ENCODE measurements at places on chromosomes 1 and 21.

- DNase-seq: no peak
Observed at GRCh38 chr1:26616881-26617280, 78.9 kb upstream of the ARID1A start.

GRCh38 chr1:110056776-110057175 lies 13.7 kb downstream of the ALX3 start:
- DNase-seq: no peak

GRCh38 chr1:159266832-159267231 lies 35.3 kb upstream of the FCER1A start:
- no peak for DNase-seq

DNA sequence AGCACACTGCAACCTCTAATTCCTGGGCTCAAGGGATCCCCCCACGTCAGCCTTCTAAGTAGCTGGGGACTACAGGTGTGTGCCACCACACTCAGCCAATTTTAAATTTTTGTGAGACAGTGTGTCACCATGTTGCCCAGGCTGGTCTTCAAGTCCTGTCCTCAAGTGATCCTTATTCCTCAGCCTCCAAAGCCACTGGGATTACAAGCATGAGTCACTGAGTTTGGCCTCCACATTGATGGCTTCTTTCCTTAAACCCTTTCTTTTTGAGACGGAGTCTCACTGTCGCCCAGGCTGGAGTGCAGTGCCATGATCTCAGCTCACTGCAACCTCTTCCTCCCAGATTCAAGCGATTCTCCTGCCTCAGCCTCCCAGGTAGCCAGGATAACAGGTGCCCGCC lies 7.6 kb downstream of the KPNA6 start:
- no peak for DNase-seq

- DNase-seq: no peak
Observed at GRCh38 chr1:58067082-58067481, 479.4 kb downstream of the OMA1 start.

DNA sequence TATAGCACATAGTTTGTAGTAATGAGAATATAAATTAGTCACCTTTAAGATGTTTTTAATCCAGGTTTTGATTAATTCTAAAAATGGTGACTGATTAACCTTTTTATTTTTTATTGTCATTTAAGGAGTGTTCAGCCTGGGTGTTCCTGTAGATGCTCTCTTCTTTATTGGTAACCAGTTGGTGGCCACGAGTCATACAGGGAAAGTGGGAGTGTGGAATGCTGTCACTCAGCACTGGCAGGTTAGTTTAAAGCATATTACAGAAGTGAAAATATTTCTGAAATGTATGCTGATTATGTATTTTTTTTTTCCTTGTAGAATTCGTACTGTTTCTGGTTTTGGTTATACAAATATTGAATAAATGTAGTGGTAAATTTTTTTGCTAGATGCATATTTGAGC lies 28.1 kb downstream of the KCTD3 start:
- no peak for DNase-seq

- no peak for DNase-seq
Observed at GRCh38 chr1:16618719-16619118, 5.4 kb upstream of the NBPF1 start.

DNA sequence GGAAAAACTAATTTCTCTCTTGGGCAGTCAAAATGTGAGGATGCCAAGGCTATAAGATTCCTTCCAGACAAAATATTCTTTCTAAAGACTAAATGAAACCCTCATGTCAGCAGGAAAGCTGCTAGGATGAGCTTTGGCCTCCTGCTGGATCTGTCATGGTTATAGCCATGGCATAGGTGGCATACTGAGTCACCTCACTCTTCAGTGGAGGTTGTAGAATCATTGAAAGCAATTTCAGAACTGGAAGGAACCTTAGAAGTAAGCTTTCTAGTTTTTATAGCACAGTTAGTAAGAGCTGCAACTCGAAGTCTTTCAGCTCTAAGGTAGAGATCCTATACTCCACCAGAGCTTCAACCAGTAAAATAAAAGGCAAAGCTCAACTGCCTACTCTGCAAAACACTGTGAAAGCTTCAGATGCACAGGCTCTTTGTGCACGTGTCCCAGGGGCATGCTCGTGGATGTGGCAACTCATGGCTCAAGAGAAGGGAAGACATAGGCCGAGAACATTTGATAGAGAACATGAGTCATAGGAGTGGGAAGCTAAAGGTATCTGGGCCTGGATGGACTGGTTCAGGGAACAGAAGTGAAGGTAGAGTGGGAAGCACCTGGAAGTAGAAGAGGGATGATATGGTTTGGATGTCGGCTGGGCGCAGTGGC lies 5.8 kb downstream of the AVPR1B start:
- DNase-seq: no peak

DNA sequence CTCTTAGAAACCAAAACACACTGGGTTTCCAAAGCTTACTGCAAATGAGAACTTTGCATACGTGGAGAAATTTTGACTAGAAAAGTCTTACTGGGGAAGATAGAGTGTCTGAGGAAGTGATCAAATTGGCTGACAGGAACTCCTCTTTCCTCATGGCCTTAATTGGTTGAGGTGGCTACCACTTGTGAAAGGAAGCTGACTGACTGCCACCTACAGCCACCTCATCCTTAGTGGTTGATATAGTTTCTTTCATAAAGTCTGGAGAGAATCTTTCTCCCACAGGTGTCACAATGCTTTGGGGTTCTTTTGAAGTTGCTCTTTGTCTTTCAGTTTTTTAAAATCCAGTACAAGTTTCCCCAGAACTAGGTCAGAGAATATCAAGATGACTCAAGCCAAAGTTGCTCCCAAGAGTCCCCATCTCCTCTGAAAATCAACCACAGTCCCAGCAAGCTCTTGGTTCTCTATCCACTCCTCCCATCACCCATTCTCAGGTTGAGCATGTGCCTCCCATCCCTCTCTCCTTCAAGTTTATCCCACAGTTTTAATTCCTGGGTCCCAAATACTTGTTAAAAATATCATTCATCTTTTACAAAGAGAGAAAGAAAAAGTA lies 43.3 kb downstream of the GPR88 start:
- DNase-seq: no peak

DNA sequence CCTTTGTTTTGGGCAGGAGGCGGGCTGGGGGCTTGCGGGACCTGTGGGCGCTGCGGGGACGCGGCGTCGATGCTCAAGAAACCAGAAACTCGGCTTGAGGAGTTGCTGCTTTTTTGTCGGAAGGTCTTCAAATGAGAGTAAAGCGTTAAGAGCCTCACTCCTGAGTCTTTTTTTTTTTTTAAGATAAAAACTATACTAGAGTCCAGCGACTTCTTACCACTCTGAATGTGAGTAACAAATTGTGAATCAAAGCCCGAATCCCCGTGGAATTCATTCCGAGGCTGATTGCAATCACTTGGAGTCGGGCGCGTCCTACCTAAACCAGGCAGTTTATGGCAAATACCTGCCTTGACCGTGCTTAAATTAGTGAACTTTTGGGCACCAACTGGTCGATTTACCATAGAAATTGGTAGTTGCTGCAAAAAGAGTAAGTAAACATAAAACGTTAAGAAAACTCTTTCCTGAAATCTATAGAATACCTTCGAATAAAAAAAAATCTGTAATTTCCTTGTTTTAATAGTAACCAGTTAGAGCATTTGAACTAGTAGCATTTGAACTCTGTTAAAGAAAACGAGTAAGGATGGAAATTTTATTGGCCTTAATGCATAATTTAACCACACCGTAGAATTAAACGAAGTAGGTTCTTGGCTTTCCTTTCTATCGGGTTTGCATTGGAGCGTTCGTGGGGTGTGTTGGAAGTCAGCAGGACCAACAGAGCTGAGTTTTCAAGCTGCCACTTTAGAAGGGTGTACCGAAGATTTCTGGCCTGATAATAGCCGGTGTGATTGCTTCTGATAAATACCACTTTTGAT lies 769 bp downstream of the GPSM2 start:
- DNase-seq: no peak

DNA sequence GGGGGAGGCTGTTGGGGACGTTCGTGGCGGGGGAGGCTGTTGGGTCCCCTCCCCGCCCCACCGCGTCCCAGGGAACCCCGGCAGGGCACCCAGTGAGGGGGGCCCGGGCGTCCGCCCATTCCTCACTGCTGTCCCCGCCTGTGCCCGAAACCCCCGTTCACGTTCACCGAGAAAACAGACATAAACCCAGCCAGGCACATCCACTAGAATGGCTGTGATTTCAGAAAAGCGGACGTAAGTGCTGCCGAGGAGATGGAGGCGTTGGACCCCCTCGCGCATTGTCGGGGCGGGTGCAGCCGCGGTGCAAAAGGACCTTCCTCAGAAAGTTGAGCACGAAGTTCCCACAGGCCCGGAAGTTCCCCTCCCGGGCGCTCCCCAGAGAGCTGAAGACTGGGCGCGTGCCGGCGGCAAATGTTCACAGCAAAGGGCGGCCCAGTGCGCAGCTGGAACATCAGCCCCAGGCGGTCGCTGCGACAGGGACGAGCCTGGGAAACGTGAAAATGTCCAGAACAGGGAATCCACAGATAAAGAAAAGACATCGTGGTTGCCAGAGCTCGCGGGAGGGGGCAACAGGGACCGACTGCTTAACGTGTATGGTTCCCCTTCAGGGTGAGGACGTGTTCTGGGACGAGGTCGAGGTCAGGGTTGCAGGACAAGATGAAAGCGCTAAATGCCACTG lies 18.5 kb upstream of the SAMD11 start:
- DNase-seq: no peak
